NCI-H1930 (cell line): ENCODE measurements at places on chromosomes 12 and 14.

DNA sequence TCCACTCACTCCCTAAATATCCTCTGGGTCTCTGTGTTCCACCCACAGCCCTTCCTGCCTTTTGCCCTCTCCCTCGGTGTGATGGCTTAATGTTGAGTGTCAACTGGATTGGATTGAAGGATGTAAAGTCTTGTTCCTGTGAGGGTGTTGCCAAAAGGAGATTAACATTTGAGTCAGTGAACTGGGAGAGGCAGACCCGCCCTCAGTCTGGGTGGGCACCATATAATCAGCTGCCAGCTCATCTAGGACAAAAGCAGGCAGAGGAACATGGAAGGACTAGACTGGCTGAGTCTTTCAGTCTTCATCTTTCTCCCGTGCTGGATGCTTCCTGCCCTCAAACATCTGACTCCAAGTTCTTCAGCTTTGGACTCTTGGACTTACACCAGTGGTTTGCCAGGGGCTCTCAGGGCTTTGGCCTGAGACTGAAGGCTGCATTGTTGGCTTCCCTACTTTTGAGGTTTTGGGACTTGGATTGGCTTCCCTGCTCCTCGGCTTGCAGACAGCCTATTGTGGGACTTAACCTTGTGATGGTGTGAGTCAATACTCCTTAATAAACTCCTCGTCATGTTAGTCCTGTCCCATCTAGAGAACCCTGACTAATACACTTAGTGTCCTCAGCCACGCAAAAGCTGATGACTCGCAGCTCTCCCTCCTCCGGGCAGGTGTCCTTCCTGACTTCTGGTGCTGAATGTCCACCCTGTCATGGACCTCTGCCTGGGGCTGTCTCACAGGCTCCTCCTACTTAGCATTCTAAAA is 5.9 kb downstream of the DGLUCY start:
- no peak for DNase-seq

- no peak for DNase-seq
Measured at GRCh38 chr14:104362761-104363605, 216.6 kb upstream of the C14orf180 start.

DNA sequence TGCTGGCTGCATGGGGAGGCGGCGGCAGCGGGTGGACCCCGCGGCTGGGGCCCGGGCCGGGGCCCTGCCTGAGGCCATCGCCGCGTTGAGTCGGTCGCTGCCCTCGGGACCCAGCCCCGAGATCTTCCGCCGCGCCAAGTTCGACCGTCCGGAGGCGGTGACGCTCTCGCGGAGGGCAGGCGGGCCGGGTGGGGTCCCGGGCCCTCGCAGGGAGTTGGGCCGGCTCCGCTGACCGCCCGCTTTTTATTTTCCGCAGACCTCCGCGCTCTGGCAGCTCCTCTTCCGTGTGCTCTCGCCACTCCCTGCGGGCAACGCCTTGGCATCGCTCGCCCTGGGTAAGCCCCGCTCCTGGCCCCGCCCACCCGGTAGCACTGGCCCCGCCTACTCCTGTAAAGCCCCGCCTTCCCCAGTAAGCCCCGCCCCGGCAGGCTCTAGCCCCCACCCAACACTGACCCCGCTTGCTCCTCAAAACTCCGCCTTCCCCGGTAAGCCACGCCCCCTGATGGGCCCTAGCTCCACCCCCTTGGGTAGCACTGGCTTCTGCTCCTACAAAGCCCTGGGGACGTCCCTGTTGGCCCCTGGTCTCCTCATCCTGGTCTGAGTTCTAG is 424 bp downstream of the TEDC1 start:
- peak; percentile 42 for DNase-seq

DNA sequence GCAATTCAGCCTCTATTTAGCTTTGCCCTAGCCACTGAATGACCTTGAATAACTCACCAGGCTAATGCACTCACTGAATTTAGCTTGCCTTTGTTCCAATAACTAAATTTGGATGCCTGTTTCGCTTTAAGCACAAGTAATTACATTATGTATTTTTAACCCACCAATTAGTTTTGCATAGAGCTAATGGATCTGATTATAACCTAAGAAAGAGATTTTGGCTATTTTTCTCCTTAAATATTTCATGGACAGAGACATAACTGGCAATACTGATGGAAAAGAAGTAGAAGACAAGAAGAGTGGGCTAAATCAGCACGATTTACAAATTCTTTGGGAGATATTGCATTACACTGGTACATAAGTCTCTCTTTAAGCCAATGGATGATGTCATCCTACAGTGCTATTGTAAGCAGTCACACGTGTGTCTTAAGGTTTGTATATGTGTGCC is 85.7 kb downstream of the AKAP6 start:
- no peak for DNase-seq

DNA sequence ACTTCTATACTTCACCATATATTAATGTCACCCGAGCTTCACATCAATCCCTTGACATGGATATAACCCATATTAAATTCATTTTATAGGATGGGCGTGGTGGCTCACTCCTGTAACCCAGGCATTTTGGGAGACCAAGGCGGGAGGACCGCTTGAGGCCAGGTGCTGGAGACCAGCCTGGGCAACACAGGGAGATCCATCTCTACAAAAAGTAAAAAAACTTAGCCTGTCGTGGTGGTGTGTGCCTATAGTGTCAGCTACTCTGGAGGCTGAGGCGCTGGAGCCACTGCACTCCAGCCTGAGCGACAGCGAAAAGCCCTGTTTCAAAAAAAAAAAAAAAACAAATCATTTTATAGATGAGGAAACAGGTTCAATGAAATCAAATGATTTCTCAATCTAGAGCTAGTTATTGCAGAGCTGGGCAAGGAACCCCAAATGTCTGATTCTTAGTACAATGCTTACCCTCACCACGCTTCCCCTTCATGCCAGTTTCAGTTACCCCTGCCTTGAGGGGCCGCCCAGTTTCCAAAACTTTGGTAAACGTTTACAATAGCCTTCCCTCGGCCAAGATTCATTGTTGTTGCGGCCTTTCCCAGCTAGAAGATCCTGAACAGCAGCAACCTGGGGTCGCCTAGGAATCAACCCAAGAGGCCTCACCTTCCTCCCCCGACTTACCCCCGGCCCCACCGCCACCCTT is 751 bp downstream of the PSMB5 start:
- no peak for DNase-seq

DNA sequence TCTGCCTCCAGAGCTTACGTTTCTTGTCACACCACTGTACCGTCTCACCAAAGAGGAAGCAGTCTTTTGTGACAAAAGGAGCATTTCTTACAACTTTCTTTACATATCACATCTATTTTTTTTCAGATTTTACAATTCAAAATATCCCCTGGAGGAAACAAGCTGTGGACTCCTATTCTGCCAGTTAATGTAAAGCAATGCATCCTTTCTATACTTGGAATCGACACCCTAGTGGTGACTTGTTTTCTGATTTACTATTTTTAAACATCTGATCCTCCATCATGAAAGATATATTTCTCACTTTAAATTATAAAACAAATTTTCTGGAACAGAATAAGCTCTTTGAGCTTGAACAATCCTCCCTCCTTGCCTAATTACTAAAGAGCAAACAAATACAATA is 34.8 kb downstream of the AICDA start:
- DNase-seq = no peak

- no peak for DNase-seq
Measured at GRCh38 chr12:10688042-10688441, 14.2 kb upstream of the STYK1 start.

- DNase-seq = peak; percentile 34
Measured at GRCh38 chr14:77641534-77642341, 25.3 kb upstream of the SPTLC2 start.

GRCh38 chr12:47846294-47846996 is 26.7 kb upstream of the HDAC7 start:
- DNase-seq = no peak

DNA sequence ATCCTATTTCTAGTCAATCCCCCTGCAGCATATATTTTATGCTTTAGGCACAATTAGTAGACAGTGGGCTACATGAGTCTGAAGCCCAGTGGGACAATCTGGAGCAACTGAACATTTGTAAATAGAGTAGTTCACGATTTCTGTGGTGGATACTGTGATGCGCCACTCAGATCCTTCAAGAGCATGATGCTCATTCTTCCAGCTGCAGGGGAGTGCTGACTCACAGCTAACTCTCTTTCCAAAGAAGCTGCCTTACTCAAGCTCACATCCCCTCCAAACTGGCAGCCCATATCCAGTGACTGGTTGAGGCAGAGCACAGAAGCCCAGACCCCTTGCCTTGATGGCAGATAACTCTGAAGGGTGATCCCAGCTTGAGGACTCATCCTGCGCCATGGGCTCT is 224.2 kb upstream of the EEA1 start:
- DNase-seq = no peak

DNA sequence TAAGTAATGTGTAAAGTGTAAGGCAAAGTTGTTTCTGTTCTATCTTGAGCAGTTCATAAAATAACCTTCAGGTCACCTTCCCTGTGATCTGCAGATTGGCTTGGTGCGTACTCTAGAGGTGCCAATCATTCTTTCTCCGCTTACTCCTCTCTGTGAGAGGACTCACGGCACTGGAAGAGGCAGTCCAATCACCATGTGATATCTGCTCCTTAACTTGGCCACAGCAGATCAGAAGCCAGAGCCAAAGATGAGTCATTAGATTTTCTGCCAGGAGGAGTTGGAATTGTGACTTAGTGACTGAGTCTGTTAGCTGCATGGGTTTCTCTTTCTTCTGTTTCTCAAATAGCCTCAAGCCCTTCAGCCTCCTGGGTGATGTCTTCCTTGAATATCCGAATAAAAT is 165.5 kb downstream of the SLC41A2 start:
- DNase-seq = no peak

DNA sequence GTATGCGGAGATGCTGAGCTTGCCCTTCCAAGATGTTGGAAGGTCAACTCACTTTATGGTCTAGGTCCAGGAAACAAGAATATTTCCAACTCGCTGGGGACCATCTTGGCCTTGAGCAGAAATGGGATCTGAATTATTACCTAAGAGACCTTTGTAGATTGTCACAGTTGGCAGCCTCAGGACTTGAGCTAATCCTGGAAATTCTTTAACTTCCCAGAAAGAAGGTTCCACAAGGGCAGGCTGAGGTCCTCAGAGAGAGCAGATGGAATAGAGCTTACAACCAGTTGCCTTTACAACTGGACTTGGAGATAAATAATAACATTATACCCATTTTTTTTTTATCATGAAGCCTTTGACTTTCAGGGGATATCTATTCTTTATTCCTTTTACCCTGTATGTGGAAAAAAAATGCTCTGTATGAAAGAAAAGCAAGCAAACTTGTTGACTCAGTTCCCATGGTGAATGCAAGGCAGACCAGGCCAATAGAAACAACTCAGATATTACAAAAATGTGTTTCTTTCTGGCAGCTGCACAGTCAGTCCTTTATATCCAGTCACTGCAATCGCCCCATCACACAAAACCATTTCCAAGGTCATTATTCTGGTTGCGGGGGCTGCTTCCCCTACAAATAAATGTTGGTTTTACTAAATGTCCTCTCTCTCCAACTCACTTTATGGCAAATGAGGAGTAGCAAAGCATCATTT is 401.4 kb downstream of the ZFP36L1 start:
- no peak for DNase-seq

GRCh38 chr14:70808416-70809224 is 693 bp downstream of the MAP3K9 start:
- peak; percentile 31 for DNase-seq

- DNase-seq = no peak
Measured at GRCh38 chr14:75120541-75121291, 6.1 kb downstream of the NEK9 start.

- no peak for DNase-seq
Measured at GRCh38 chr12:95623554-95624170, 72.4 kb upstream of the USP44 start.

GRCh38 chr14:44414646-44415045 is 92.4 kb downstream of the FSCB start:
- no peak for DNase-seq

GRCh38 chr12:47744005-47744651 is 14.6 kb downstream of the RAPGEF3 start:
- DNase-seq = peak; percentile 89

DNA sequence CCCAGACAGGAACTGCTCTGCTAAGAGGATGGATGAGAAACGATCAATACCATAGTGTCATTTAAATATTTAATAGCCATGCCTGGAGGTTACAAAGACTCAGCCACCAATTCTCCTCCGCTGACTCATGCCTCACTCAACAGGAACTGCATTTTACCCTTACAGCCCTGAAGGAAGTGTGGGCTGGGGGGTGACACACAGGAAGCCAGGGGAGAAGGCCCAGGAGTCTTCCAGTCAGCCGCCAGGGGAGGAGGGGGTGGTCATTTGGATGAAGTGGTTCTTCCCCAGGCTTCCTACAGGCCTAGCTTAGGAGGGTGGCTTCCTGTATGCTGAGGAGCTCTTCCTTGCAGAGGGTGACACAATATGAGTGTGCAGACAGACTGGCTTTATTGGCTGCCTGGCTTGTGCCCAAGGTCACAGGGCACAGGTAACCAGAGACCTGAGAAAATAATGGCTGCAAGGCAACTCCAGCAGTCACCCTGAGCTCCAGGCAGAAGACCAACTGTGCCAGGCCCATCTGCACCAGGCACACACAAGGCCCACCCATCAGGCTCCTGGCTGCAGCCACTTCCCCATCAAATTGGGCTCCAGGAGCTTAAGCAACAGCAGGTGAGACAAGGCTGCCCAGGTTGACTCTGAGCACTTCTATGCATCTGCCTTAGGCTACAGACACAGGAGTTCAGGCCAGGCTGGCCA is 30.6 kb upstream of the RPLP0 start:
- DNase-seq = no peak

DNA sequence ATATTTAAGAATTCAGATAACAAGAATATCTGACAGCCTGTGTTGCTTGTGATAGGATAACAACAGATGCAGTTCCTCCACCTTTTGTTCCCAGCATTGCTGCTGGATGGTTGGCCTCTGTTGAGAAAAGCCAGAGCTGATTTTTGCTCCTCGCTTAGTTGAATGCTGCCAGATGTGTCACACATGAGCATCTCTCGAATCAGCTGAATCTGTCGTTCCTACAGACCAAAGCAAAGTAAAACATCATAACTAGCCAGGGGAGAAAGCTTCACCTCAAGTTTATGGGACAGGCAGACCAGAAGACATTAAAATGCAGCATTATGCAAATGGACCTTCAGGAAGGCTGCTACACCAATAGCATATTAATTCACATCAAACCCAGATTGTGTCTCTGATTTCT is 20.1 kb downstream of the RACGAP1 start:
- no peak for DNase-seq

GRCh38 chr12:76450690-76451089 is 102.5 kb upstream of the BBS10 start:
- DNase-seq = no peak

GRCh38 chr14:21498540-21499526 is 12.3 kb downstream of the METTL3 start:
- peak; percentile 2 for DNase-seq

DNA sequence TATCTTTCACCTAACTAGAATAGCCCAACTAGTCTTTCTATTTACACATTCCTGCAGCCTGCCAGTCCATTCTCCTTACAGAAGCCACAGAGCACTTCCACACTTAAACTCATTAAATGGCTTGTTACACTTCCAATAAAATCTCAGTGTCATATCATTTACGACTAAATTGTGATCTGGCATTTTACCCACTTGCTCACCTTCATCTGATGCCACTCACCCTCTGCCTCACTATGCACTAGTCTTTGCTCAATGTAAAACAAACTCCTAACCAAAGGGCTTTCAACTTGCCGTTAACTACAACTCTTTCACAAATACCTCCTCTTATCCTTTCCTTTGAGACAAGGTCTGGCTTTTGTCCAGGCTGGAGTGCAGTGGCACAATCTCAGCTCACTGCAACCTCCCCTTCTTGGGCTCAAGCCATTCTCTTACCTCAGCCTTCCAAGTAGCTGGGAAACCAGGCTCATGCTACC is 24.1 kb downstream of the YAF2 start:
- DNase-seq = no peak

GRCh38 chr12:13152281-13152680 is 44.2 kb upstream of the EMP1 start:
- no peak for DNase-seq

GRCh38 chr12:49198431-49199155 is 9.7 kb upstream of the TUBA1A start:
- peak; percentile 40 for DNase-seq
